ENCODE measurements at places on chromosomes 6 and 20.

- DNase-seq: no peak
These were observed 66.7 kb downstream of the SMOC2 start for GRCh38 chr6:168507730-168508129.

DNA sequence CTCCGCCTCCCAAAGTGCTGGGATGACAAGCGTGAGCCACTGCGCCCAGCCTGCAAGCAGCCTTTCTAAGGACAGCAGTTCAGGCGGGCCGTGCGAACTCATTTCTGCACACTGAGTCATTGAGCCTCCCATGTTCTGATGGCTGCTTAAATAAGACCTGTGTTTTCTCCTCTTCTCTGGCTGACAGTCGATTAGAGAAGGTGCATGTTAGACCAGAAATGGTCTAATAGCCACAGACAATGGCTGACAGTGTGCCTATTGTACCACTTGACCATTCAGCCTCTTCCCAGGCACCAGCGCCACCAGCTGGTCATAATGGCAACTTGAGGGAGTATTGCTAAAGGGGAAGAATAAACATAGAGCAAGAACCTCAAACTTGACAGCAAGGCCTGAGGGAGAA lies 6.2 kb downstream of the CST11 start:
- peak; percentile 38 for DNase-seq

DNA sequence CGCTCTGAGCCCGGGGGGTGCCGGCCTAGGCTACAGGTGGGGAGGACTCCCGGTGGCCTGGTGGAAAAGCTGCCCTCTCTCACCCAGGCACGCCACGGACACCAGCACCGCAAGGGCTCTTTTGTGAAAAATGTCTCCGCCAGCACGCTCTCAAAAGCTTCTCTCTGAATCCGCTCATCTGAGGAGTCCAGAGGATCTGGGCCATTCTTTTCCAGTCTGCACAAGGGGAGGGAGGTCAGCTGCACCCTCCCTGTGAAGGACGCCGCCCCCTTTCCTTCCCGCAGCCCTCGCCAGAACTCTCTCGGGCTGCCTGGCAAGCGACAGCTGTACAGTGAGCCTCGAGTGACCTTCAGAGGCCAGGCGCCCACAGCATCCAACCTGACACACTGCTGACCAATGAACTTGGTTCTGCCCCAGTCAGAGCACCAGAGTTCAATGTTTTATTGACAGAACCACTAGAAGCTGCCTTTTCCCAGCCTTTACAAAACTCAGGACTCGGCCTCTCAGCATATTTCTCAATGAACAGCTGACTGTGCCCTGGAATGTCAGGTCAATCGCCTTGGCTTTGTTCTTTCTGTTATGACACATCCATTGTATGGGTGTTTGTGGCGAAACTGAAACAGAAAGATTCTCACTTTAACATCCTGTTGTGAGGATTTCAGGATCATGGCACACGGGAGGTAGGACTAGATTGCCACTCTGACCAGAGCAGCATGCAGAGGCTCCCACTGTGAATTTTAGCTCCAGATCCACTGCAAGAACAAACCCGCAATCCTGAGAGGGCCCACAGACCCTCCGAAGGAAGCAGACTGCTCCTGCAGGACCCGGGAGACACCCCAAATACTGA lies 26.7 kb downstream of the SERPINB9 start:
- DNase-seq: peak; percentile 15

- no peak for DNase-seq
These were observed 28.8 kb downstream of the IMPG1 start for GRCh38 chr6:76043690-76044089.

- DNase-seq: no peak
These were observed 97.4 kb upstream of the CNR1 start for GRCh38 chr6:88263591-88263990.

GRCh38 chr20:44023515-44024371 lies 109.1 kb downstream of the TOX2 start:
- DNase-seq: no peak

DNA sequence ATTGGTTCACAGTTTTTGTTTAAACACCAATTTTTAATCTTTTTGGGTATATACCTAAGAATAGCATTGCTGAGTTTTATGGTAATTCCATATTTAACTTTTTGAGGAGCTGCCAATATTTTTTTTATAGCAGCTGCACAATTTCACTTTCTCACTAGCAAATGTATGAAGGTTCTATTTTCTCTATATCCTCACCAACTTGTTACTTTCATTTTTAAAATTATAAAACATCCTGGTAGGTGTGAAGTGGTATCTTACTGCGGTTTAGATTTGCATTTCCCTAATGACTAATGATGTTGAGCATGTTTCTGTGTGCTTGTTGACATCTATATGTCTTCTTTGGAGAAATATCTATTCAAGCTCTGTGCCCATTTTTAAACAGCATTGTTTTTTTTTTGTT lies 452.1 kb downstream of the GRIK2 start:
- no peak for DNase-seq

Measured in HS-27A (cell line).